Foreskin keratinocyte (primary cell): ENCODE measurements at places on chromosomes 4 and X. TPM values are rescaled to one million over a fixed set of nuclear protein-coding genes. Genes with fewer than 3 reads are reported as not detected.

The SLC7A11 gene
- 14.3 and 29.3 TPM in 2 replicates for total RNA-seq

The PNMA6F gene
- total RNA-seq, result not detected in 2 replicates

The MAGEA2B gene
- total RNA-seq, result not detected in 2 replicates

The SPANXN1 gene
- total RNA-seq, result not detected in 2 replicates

The HTR2C gene
- total RNA-seq, result not detected in 2 replicates

The KCND1 gene
- total RNA-seq, result 0.49 and 0.54 TPM in 2 replicates

The CENPC gene
- total RNA-seq, result 8.9 and 10.2 TPM in 2 replicates

The NSG1 gene
- total RNA-seq, result 20.2 and 28.1 TPM in 2 replicates

The HDX gene
- total RNA-seq, result 3.4 and 3.5 TPM in 2 replicates

The PDGFRA gene
- total RNA-seq, result 0.07 TPM in 1 of 2 replicates, not detected in the other

The CFI gene
- total RNA-seq, result not detected in 2 replicates

The CT45A1 gene
- not detected in 2 replicates for total RNA-seq

The HS6ST2 gene
- total RNA-seq, result 1.3 and 1.5 TPM in 2 replicates

The HSPA4L gene
- total RNA-seq, result 9.8 and 13.3 TPM in 2 replicates

The YIPF7 gene
- not detected in 2 replicates for total RNA-seq

The UGT2B28 gene
- total RNA-seq, result not detected in 2 replicates

The FAM241A gene
- total RNA-seq, result 2.8 TPM in 2 replicates

The GPR50 gene
- total RNA-seq, result not detected in 2 replicates

The SSX2 gene
- total RNA-seq, result not detected in 2 replicates

The FAM50A gene
- 42.2 and 45.8 TPM in 2 replicates for total RNA-seq

The TRAM1L1 gene
- 1.2 and 1.3 TPM in 2 replicates for total RNA-seq

The DTHD1 gene
- total RNA-seq, result not detected in 2 replicates

The PNMA6A gene
- 0.32 and 0.75 TPM in 2 replicates for total RNA-seq

The GPC3 gene
- total RNA-seq, result 0.10 and 0.11 TPM in 2 replicates

The MAP9 gene
- total RNA-seq, result 12.0 and 12.3 TPM in 2 replicates

The HELT gene
- not detected in 2 replicates for total RNA-seq

The RAB9B gene
- 0.11 and 0.17 TPM in 2 replicates for total RNA-seq

The BANK1 gene
- total RNA-seq, result 0.20 and 0.25 TPM in 2 replicates

The MSANTD1 gene
- 0.07 TPM in 2 replicates for total RNA-seq

The PCDH7 gene
- total RNA-seq, result 34.5 and 43.2 TPM in 2 replicates

The P2RY8 gene
- not detected in 2 replicates for total RNA-seq

The HTRA3 gene
- total RNA-seq, result not detected in 2 replicates

The ZIC3 gene
- not detected in 2 replicates for total RNA-seq

The MAGEA8 gene
- total RNA-seq, result not detected in 2 replicates

The NLRP2B gene
- not detected in 2 replicates for total RNA-seq

The TMEM154 gene
- total RNA-seq, result 102 and 118 TPM in 2 replicates

The ZMAT1 gene
- not detected in 2 replicates for total RNA-seq

The FHIP1A gene
- 17.0 and 19.1 TPM in 2 replicates for total RNA-seq

The TLR6 gene
- 0.41 and 0.53 TPM in 2 replicates for total RNA-seq

The DSPP gene
- not detected in 2 replicates for total RNA-seq

The BMP3 gene
- not detected in 2 replicates for total RNA-seq

The PLAC1 gene
- total RNA-seq, result 4.0 and 5.1 TPM in 2 replicates

The NPY2R gene
- not detected in 2 replicates for total RNA-seq

The SYTL5 gene
- 0.04 and 0.10 TPM in 2 replicates for total RNA-seq

The PCYT1B gene
- total RNA-seq, result 2.2 and 4.6 TPM in 2 replicates

The PLXNB3 gene
- total RNA-seq, result 5.3 and 5.4 TPM in 2 replicates

The MTTP gene
- 0.21 TPM in 1 of 2 replicates, not detected in the other for total RNA-seq

The SH3BP2 gene
- total RNA-seq, result 12.5 and 15.7 TPM in 2 replicates

The VCX3B gene
- not detected in 2 replicates for total RNA-seq

The CXorf51B gene
- not detected in 2 replicates for total RNA-seq

The GABRG1 gene
- not detected in 2 replicates for total RNA-seq

The CT45A10 gene
- total RNA-seq, result not detected in 2 replicates

The LAGE3 gene
- total RNA-seq, result 18.5 and 19.5 TPM in 2 replicates

The ODAPH gene
- total RNA-seq, result 0.53 and 0.71 TPM in 2 replicates

The FOXR2 gene
- not detected in 2 replicates for total RNA-seq
